Eye (tissue), 1 donor: ENCODE measurements at places on chromosomes 6 and 20.
A peak's percentile ranks its signal among the peaks of the same experiment; 100 is the strongest.

GRCh38 chr20:55166063-55166462 is 690.7 kb downstream of the DOK5 start:
- peak; percentile 59 for DNase-seq

- DNase-seq: no peak
Observed at GRCh38 chr20:62050166-62051120, 15.2 kb downstream of the TAF4 start.

DNA sequence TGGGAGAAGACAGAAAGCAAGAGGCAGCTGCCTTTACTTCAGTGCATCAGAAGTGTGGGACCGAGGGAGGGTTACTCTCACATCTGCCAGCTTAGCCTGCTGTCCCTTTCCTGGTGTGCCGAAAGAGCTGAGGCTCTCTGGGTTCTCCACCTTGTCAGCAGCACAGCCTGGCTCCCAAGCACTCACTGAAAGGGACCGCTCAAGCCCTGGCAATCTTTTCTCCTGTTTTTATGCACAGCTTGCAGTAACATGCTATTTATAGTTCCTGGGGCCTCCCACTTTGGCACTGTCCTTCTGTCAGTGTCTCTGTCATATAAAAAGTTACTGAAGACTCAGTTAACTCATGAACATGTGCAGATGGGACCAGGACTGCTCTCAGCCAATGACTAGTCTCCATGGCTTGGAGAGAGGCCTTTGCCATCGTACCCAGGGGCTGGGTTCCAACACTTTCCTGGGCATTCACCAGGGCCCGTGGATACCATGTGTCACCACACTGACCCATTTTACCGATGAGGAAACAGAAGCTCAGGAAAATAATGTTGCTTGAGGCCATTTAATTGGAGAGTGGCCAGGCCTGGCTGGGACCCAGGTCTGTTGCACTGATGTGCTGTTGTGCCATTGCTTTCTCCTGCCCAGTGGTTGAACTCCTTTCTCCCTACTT is 46.2 kb downstream of the PANK2 start:
- no peak for DNase-seq

GRCh38 chr6:39197922-39198500 is 31.3 kb downstream of the KCNK5 start:
- no peak for DNase-seq

- no peak for DNase-seq
Observed at GRCh38 chr6:161347125-161347524, 73.3 kb upstream of the AGPAT4 start.

DNA sequence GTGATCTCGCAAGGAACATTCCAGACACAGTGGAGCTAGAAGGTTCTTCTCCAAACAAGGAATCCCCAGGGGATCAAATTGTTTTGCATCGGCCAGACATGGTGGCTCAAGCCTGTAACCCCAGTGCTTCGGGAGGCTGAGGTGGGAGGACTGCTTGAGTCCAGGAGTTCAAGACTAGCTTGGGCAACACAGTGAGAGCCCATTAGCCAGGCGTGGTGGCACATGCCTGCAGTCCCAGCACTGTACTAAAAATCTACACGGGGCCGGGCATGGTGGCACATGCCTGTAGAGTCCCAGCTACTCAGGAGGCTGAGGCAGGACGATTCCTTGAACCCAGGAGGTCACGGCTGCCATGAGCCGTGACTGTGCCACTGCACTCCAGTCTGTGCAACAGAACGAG is 15.3 kb downstream of the GMEB2 start:
- no peak for DNase-seq

DNA sequence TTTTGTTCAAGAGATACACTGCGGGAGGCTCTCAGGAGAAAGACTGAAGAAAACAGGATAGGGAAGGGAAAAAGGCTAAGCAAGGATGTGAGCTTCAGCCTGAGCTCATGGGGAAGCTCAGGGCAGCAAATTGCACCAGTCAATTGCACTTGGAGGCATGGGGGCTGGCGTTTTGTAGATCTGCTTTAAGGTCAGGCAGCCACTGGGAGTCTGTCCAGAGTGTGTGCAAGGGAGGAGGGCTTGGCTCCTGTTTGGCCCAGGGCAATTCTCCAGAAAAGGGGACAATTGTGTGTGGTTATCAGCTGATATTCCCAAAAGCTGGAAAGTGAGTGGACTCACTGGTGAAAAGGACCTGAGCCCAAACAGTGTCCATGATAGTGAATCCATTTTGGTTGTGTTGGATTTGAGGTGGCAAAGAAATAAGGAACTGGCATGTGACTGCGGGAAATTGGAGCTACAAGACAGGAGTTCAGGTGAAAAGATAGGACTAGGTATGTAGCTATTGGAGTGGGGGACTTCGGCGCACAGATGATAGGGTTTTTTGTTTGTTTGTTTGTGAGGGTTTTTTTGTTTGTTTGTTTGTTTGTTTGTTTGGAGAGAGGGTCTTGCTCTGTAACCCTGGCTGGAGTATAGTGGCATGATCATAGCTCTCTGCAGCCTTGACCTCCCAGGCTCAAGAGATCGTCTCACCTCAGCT is 22.3 kb upstream of the IER3 start:
- DNase-seq: no peak

DNA sequence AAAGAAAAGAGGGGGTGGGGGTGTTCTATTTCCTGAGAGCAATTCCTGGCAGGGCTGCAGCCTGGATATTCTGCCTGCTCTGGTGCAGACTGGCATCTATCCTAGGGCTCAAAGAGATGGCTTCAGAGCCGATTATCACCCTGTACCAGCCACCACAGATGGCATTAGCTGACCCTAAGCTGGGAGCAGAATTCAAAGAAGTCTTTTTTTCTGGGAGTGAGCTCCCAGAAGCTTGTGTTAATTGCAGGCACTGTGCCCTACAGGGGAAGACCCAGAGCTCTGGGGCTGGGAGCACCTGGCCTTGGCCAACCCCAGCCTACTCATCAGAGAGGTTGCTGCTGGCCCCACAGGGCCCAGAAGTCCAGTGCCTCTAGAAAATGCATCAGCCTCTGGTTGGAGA is 85.9 kb downstream of the PXDC1 start:
- no peak for DNase-seq

DNA sequence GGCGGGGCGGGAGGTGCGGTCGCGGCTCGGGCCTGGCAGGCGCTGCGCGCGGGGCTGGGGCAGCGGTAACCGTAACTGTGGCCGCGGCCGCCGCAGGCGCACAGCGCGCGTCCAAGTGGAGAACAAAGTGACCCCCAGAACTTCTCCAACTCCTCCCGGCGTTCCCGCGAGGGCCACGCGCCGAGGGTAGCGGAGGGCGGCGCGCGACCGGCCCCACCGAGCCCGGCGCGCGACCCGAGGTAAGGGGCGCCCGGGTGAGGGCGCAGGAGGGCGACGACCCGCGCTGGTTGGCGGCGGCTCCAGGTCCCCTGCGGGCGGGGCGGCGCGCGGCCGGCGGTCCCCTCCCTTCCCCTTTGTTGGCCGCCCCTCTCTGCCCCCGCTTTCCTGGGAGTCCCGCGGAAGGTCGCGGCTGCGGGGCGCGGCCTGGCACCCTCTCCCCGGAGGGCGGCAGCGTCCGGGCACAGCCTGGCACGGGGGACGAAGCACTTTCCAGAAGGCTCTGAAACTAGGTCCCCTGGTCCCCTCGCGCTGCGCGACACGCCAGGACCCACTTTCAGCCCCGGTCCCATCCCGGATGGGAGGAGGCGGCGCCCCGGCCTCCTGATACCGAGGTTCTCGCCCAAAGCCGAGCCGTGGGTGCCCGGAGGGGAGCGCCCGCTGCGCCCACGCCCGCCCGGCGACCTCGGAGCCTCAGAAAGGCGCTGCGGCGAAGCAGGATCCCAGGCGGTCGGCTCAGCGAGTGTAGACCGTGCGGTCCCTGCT is at the start of gene TIAM2:
Gene TIAM2, plus strand, starts transcription at position 62 of the 762 bp plus-strand sequence. CDS start 133,909 bp downstream, outside the sequence.
- peak; percentile 80 for DNase-seq

DNA sequence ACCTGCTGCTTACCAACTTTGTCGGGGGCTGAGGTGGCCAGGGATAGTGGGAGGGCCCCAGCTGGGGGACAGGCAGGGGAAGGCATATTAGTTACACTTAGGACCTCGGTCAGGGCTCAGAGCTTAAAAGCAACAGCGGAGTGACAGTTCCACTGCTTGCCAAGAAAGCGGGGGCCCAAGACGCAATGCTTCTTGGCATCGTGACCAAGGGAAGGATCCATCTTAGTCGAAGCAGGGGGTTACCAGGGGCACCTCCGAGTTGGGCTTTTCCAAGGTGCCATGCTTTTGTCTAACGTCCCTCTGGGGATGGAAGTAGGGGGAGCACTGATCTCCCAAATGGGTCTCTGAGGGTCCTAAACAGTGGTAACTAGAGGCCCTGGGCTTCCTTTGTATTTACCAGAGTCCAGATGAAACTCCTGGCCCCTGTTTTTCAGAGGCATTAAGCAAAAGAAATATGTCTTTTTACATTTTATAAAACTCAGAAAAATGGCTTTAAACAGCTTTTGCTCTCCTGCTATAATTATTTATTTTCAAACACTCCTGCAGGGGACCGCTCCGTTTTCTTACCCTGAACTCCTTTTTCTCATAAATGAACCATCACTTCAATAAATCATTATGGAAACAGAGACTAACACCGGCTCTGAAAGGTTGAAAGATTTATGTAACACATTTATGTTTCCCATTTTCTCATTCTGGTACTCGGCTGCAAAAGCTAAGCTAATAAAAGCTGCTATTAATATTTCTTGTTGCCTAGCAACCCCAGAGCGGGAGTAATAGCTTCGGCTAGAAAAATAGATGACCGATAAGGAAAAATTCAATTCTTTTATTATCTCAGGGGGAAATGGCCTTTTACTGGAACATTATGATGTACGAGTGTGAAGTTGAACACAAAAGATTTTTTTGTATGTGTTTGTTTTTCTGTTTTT is 100.4 kb downstream of the TOX2 start:
- peak; percentile 62 for DNase-seq

- no peak for DNase-seq
Observed at GRCh38 chr6:119934816-119935215, 585.3 kb upstream of the MAN1A1 start.

DNA sequence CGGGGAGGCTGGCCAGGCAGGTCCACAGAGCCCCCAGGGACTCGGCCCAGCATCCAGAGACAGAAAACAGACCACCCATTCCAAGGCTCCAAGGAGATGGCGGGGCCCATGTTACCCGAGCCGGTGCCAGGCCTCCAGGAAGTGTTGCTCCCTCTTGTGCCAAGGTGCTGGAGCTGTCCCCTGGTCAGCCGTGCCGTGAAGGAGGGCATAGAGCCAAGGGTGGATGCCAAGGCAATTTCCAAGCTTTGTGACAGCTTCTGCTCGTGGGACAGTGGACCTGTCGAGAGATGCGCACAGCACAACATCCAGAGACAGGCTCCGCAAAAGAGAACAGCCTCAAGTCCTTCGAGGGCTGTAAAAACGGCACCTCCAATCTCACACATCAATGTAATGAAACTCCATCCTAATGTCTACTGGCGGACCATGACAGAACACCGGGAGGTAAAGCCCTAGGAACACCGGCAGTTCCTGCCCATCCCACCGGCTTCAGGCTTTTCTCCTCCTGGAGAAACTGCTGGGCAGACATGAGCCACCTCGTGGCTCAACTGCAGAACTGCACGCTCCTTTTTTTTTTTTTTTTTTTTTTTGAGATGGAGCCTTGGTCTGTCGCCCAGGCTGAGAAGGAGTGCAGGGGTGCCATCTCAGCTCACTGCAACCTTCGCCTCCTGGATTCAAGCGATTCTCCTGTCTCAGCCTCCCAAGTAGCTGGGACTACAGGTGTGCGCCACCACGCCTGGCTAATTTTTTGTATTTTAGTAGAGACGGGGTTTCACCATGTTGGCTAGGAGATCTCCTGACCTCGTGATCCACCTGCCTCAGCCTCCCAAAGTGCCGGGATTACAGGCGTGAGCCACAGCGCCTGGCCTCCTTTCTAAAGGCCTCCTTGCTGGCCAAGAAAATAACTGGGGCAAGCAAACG is 30.9 kb upstream of the AVP start:
- peak; percentile 85 for DNase-seq

DNA sequence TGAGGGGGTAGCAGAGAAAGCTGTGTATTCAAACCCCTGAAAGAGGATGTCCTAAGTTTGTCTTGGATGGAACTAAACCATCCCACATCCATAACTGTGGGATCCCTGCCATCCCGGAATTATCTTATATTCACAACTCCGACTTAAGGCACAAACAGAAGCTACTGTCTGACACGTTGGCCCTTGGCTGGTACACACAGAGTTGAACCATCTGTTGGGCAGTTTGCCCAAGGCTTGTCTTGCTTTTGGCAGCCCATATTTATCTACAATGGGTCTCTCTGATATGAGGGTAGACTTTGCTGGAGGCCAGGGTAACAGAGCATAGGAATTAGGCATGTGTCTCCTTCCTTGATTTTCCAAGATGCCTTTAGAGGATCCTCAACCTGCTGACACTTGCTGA is 116.6 kb upstream of the PROKR2 start:
- DNase-seq: no peak

- no peak for DNase-seq
Observed at GRCh38 chr6:83889621-83890020, 30.1 kb downstream of the CYB5R4 start.

DNA sequence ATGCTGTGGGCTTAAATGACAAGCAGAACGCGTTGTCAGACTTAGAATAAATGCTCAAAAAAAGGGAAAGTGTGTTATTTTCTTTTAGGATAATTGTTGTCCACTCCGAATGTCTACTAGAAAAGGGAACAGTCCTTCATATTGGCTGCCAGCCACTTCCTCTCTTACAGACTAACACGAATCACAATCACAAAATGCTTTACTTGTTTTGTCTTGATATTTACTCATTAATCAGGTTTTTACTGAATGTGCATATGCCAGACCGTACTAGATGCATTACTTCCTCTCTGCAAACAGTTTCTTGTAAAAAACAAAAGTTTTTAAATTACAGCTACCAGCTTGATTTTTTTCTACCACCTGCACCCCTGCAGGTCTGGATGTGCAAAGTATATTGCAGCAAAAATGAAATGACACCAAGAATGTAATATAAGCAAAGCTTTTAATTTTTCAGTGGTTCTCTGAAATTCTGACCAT is 821 bp downstream of the DHX35 start:
- DNase-seq: no peak

- no peak for DNase-seq
Observed at GRCh38 chr20:9141070-9141469, 72.2 kb downstream of the PLCB4 start.

DNA sequence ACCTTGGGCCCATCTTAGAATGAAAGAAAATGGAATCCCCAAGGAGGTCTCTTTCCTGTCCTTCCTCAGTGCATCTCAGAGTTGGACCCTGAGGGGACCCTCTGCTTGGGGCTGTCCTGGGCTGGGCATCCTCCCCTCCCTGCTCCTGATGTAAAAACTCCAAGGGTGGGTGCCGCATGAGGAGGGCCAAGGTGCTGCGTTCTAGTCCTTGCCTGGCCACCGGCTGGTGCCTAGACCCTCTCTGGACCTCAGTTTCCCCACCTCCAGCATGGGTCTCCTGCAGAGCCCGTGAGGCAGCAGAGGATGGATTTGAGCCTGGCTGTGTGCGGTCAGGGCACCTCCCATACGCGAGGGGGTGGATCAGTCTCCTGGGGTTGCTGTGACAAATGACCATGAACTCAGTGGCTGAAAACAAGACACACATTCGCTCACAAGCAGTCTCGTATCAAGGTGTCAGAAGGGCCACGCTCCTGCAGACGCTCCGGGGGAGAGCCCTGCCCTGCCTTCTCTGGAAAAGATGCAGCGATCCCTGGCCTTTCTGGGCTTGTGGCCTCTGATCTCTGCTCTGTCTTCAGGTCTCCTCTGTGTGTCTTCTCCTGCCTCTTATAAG is 54.7 kb downstream of the CHMP4B start:
- no peak for DNase-seq
